Stimulated activated CD8-positive, alpha-beta memory T cell treated with anti-CD3 and anti-CD28 coated beads, Interleukin-15, amount 100 ng/mL, for 24 hours (primary cell): ENCODE measurements at places on chromosomes 13 and 19.

DNA sequence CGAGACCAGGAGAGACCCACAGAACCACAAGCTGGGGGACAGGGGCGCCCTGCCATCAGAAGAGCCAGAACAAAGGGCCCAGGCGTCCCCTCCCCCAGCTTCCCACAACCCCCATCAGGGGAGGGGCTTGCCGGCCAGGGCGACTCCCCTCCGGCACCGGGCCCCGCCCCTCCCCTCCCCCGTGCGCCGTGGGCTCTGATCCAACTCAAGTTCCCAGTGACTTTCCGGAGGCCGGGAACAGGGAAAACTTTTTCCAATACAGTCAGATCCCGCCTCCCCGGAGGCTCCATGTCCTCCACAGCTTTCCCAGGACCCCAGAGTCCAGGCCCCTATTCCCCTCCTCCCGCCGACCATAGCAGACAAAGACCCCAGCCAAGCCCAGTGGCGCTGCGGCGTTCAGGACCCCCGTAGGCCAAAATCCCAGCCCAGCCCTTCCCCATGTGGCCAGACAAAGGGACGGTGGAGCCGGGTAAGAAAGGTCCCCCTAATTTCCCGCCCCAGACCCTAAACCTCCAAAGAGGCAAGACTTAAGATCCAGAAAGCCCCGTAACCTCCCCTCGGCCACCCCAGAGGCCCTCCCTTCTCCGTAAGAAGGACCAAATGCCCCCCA is 673 bp downstream of the TEAD2 start:
- no peak for DNase-seq

DNA sequence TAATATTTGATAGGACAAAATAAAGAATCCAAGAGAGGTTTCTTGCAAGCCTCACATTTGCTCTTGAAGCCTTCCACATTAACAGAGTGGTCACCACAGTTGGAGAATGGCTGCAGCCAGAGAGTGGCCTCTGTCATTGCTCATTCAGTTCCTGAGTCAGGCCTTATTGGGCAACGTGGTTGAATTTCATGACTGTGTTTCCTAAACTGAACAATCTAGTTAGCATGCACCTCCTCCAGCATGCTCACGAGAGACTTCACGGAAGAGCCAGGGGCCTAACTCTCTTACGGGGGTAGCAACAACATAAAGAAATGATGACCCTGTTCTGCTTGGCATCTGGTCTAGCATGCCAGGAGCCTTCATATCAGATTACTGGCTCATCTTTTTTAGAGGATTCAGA is 9.6 kb upstream of the UBL3 start:
- DNase-seq: no peak

GRCh38 chr19:46903458-46903857 is 42.7 kb downstream of the ARHGAP35 start:
- DNase-seq: no peak

- DNase-seq: no peak
These were observed 9.8 kb upstream of the ALOX5AP start for GRCh38 chr13:30725326-30726085.

- no peak for DNase-seq
These were observed 223.6 kb downstream of the RGCC start for GRCh38 chr13:41680900-41681299.

- no peak for DNase-seq
These were observed 3.8 kb downstream of the LGI4 start for GRCh38 chr19:35130761-35131720.

- no peak for DNase-seq
These were observed 11.6 kb upstream of the GPR18 start for GRCh38 chr13:99269627-99270241.

- no peak for DNase-seq
These were observed 75.9 kb downstream of the RAB20 start for GRCh38 chr13:110485604-110486003.

GRCh38 chr13:99225078-99225477 is 24.4 kb downstream of the UBAC2 start:
- DNase-seq: no peak
